Kasumi-1 (cell line): ENCODE measurements at places on chromosomes 11 and 22.

DNA sequence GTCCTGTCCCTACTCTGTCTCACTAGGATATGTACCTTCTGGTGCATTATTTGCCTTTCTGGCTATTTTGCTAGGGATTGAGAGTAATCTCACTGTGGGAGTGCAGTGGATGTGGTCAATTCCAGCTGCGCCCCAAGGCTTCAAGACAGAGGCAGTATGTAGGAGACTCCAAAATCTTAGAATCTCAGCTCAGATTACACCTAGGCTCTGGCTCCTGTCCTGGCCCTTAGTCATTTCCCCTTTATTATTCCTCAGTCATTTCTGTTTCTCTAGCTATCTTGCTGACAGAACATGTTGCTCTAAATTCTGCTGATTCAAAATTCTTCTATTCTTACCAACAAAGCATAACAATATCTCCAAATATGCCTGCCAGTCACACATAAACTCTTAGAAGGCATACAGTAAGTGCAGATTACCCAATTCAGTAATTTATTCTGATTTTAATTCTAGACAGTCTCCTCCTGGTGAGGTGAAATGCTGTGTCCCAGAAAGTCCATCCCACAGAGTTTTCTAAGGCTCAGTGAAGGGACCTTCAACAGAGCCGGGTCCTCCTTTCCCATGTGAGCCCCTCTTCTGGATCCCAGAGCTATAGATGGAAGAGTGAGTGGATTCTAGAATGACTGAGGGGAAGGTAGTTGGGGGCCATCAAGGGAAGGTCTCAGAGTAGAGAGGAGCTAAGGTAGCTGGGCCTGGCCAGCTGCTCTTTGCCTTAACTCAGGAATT, 24.3 kb upstream of the GLYATL1 start:
- no peak for DNase-seq

GRCh38 chr11:104254347-104254746, 90.4 kb upstream of the PDGFD start:
- peak; percentile 71 for DNase-seq

DNA sequence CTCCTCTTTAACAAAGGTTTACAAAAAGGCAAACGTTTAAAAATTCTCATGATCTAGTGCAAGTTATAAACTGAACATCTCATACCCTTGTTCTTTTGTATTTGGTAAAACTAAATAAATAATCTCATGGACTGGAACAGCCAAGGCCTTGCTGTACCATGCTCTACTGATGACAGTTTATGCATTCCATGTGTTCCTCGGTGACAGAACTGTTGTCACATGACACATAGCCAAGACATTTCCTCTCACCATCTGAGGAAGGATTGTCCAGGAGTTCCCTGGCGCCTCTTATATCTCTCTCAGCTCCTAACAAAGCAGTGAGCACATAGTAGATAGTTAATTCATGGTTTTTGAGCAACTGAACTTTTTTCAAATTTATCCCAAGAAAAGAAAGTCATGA, 12.6 kb downstream of the CCDC83 start:
- DNase-seq: no peak

GRCh38 chr11:92152245-92152644, 72.4 kb upstream of the FAT3 start:
- DNase-seq: no peak

DNA sequence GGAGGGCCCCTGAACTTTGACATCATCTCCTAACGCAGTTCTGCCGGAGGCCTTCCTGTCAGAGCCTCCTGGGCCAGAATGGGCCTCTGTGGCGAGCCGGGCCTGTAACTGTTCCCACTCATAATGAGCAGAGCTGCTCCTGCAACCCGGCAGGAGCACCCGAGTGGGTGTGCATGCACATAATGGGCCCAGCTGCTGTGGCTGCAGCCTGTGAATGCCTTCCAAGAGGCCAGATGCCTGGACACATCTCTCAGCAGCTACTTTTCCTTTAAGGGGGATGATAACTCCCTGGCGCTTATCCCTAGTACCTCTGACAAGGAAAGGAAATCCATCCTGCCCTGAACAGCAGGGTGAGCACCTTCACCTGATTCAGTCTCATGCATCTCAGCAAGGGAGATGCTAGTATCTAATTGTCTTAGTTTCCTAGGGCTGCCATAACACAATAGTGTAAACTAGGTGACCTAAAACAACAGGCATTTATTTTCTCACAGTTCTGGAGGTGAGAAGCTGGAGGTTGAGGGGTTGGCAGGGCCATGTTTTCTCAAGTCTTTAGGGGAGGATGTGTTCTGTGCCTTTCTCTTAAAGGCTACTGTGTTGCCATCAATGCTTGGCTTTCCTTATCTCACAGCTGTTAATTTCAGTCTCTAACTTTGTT, 120.5 kb downstream of the TEAD1 start:
- no peak for DNase-seq

DNA sequence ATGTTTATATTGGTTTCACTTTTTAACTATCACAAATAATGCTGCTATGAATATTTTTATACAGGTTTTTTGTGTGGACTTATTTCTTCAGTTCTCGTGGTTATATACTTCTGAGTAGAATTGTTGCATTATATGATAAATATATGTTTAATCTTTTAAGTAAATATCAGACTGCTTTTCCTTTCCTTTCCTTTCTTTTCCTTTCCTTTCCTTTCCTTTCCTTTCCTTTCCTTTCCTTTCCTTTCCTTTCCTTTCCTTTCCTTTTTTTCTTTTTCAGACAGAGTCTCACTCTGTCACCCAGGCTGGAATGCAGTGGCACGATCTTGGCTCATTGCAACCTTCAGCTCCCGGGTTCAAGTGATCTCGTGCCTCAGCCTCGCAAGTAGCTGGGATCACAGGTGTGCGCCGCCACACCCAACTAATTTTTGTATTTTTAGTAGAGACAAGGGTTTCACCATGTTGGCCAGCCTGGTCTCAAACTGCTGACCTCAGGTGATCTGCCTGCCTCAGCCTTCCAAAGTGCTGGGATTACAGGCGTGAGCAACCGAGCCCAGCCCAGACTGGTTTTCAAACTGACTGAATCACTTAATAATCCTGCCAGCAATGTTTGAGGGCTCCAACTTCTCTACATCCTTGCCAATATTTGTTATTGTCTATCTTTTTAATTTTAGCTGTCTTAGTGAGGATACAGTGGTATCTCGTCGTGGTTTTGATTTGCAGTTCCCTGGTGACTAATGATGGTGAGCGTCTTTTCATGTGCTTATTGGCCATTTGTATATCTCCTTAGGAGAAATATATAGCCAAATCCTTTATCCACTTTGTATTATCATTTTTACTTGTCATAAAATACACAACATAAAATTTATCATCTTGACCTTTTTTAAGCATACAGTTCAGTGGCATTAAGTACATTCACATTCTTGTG, 21.9 kb downstream of the HTR3B start:
- no peak for DNase-seq

GRCh38 chr11:58928107-58928499, 11.2 kb upstream of the GLYATL1 start:
- no peak for DNase-seq

GRCh38 chr11:119338318-119338890, 2.3 kb downstream of the C1QTNF5 start:
- DNase-seq: peak; percentile 74

- no peak for DNase-seq
These were observed 25.1 kb downstream of the SEZ6L start for GRCh38 chr22:26194313-26194712.

GRCh38 chr22:32951076-32951806, 106.9 kb downstream of the SYN3 start:
- DNase-seq: no peak

- no peak for DNase-seq
These were observed 77.8 kb downstream of the MN1 start for GRCh38 chr22:27723708-27724107.

DNA sequence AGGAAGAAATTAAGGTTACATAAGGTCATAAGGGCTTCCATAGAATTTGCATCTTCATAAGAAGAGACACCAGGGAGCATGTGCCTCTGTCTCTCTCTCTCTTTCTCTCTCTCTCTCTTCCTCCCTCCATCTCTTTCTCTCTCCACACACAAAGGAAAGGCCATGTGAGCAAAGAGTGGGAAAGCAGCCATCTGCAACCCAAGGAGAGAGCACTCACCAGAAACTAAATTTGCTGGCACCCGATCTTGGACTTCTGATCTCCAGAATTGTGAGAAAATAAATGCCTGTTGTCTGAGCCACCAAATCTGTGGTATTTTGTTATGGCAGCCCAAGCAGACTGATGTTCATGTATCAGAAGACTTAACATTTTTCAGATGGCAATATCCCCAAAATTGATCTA, 6.4 kb upstream of the KRTAP5-10 start:
- DNase-seq: no peak

- DNase-seq: no peak
These were observed 6.5 kb upstream of the CERK start for GRCh38 chr22:46744581-46744980.

GRCh38 chr11:128208329-128209137, 378.8 kb downstream of the ETS1 start:
- DNase-seq: no peak

DNA sequence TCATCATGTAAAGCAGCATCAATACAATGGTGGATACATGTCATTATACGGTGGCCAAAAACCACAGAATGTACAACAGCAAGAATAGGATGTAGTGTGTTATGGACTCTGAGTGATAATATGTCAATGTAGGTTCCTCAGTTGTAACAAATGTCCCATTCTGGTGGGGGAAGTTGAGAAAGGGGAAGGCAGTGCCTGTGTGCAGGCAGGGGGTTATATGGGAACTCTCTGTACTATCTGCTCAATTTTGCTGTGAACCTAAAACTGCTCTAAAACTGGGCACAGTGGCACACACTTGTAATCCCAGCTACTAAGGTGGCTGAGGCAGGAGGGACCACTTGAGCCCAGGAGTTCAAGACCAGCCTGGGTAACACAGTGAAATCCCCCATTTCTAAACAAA, 5.9 kb downstream of the CHKA start:
- peak; percentile 58 for DNase-seq

DNA sequence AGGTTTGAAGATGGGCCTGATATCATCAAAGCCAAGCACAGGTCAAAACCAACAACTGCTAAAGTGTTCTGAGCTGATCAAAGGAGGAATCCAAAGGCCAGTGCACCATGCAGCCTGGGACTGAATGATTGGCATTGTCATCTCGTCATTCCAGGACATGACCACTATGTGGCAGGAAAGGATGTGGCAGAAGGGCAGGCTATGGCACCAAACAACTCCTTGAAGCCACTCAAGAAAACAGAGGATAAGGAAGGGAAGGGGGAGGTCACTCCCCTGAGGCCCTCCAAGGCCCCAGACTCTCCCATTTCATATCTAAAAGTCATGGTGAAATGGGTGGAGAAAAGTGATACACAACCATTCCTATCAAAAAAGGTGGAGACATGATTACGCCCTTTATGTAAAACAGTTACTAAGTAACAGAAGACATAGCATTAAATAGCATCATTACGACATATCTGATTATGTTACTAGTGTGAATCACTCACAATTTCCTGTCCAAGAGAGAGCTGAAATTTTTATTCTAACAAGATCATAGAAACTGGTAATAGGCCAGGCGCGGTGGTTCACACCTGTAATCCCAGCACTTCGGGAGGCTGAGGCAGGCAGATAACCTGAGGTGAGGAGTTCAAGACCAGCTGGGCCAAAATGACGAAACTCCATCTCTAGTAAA, 49.3 kb downstream of the AHNAK start:
- DNase-seq: peak; percentile 13

- peak; percentile 68 for DNase-seq
These were observed 453.5 kb downstream of the OPCML start for GRCh38 chr11:133078591-133079404.

DNA sequence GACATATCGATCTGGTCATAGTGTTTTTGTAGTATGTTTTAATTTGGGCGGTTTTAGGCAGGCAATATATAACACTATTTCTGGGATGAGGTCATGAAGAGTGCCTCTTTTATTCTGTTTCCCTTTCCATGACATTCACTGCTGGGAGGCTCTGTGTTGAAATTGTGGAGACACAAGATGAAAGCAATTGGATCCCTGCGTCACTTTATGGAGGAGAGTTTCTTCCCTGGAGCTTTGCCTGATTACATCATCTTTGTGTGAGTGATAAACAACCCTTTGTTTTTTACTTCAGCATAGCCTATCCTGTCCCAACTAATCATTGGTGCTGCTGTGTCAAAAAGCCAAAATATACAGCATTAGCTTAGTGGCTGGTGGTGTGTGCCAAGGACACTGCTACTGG, 48.6 kb downstream of the PARVG start:
- DNase-seq: no peak

- no peak for DNase-seq
These were observed 6.8 kb downstream of the SAC3D1 start for GRCh38 chr11:65047581-65048422.

DNA sequence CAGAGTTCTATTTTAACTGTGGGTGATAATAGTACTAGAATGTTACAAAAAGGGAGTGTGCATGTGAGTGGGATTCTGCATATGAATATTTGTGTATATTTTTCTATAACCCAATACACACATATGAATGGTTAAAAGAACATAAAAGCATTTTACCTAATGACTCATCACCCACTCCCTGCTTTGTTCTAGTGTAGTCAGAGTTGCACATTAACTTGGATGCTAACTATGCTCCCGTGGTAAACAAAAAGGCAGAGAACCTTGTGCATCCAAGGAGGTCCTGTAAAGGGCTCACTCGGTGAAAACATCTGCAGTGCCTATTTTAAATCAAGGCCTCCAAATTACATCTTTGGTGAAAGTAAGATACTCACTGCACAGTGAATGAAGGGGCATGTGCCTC, 1289.4 kb downstream of the LRRC4C start:
- DNase-seq: no peak

GRCh38 chr11:24934733-24935439, 438.0 kb downstream of the LUZP2 start:
- DNase-seq: no peak
